D341Med (cell line): ENCODE measurements at places on chromosomes 3 and 15.
A peak's percentile ranks its signal among the peaks of the same experiment; 100 is the strongest.

GRCh38 chr15:41417418-41418195, 712 bp downstream of the RTF1 start:
- peak; percentile 77 for DNase-seq

- DNase-seq: no peak
These were observed 231.0 kb upstream of the THRB start for GRCh38 chr3:24725514-24726255.

DNA sequence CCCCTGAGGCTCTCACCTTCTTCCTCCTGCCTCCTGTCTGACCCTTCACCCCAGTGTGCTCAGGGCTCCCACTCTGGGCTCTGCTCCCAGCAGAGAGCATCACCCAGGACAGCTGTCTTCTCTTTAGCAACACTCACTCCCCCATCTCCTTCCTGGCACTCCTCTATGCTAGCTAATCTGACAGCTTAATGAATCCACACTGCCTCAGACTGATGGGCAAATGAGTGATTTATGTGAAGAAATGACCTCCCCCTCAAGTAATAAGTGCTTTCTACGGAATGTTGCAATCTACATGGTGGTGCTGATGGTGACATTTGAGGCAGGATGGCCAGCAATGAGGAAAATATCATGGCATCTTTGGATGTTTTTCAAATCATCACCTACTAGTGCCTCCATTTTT, 83.6 kb downstream of the LSM3 start:
- no peak for DNase-seq

DNA sequence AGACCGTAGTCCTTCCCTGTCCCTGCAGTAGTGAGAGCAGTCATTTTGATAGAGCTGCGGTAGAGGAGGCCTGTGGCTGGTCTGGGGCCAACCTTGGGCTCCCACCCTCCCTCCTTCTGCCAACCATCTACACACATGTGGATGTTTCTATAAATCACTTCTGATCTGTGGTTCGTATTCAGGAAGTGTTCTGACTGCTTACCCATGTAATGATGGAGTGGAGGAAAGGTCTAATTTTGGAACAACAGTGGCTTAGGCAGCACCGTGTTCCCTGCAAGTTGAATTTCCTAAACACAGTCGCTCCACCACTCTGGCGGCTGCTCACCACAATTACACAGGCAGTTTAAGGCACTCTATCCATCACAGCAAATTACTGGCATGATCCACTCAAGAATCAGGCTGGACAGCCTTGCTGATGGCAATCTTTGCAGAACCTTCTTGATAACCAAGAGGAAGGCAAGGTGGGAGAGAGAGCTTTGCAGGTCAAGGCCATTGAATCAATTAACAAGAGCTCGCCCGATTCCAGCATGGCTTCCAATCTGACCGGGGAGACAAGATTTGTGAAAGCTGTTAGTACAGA, 104.7 kb upstream of the VEPH1 start:
- DNase-seq: no peak

GRCh38 chr15:72940229-72940622, 112.0 kb upstream of the NEO1 start:
- no peak for DNase-seq

DNA sequence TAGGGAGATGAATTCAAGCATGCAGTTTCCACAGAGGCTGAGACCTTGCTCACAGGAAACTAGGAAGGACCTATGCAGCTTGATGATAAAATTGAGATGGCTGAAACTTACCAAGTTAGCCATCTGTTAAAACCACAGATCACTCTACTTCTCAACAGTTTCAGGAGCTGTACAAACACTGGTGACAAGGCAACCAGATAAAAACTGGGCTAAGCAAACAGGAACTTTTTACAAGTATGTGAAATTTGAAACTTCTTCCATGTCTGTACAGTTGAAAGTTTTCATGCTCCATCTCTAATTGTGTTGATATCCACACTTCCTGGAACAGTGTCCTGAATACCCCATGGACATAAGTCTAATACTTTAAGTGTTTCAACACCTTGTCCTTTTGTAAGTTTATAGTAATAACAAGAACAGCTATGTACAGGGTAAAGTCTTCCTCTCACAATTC, 78.2 kb downstream of the FAIM start:
- no peak for DNase-seq

- no peak for DNase-seq
These were observed 127.8 kb downstream of the RBMS3 start for GRCh38 chr3:29408676-29409075.

- peak; percentile 75 for DNase-seq
These were observed 585 bp downstream of the CSK start for GRCh38 chr15:74782259-74783071.

DNA sequence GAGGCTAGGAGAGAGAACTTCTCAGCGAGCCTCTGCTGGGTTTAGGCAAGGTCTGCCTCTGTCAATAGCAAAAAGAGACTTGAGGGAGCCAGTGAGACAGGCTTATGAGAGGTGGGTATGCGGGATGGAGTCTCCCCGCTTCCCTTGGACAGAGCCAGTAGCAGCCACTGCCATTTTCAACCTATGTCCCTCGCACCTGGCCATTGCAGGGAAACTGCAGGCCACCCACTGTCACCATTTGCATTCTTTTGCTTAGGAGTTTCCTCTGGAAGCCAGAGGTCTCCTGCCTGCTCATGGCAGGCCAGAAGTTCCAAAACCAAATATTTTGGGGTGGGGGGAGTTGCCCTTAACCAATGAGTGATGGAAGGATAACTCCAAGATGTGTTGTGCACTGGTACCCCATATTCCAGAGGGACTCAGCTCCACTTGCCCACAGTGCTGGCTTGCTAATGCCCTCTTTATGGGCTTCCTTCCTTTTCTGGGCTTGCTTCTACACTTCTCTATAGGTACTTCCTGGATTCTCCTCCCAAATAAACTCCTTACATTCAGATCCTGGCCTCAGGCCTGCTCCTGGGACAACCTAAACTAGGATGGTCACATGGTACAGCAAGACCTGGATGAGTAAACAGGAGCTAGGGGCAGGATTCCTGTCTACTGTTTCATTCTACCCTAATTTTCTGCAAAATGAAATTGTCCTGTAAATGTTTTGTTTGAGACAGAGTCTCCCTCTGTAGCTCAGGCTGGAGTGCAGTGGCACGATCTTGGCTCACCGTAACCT, 108.9 kb upstream of the PROK2 start:
- no peak for DNase-seq

DNA sequence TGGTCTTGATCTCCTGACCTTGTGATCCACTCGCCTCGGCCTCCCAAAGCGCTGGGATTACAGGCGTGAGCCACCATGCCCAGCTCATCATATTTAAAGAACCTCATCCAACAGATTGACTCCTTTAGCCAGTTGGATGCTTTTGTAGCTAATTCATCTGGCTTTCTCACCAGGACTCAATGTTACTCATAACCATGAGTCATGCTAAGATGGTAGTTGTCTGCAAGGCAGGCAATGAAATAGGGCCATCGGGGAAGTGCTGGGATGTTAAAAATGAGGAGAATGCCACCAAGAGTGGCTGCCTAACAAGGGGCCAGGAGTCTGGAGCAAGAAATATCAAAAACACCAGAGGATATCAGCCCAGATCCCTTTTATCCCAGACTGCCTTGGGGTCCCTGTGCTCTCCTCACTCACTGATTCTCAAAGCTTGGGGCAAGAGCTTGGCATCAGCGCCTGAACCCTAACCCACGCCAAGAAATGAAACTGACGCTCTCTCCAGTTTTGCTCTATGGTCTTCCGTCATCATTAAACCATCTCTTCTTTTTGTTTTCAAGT, 7.4 kb upstream of the PCOLCE2 start:
- DNase-seq: no peak

GRCh38 chr3:69494185-69494584, 108.3 kb upstream of the FRMD4B start:
- no peak for DNase-seq

- DNase-seq: no peak
These were observed 45.0 kb downstream of the BLM start for GRCh38 chr15:90762109-90762508.

- no peak for DNase-seq
These were observed 38.7 kb downstream of the CHST2 start for GRCh38 chr3:143158014-143158988.

- DNase-seq: no peak
These were observed 23.6 kb downstream of the STXBP5L start for GRCh38 chr3:120931593-120931992.
